GM12865 (cell line): ENCODE measurements at places on chromosomes 12 and 14.

GRCh38 chr14:102821252-102821651 lies 44.0 kb downstream of the TRAF3 start:
- peak; percentile 65 for DNase-seq

GRCh38 chr14:22801716-22802115 lies 13.5 kb downstream of the SLC7A7 start:
- no peak for DNase-seq

GRCh38 chr14:36194663-36195062 lies 18.1 kb upstream of the PTCSC3 start:
- no peak for DNase-seq

DNA sequence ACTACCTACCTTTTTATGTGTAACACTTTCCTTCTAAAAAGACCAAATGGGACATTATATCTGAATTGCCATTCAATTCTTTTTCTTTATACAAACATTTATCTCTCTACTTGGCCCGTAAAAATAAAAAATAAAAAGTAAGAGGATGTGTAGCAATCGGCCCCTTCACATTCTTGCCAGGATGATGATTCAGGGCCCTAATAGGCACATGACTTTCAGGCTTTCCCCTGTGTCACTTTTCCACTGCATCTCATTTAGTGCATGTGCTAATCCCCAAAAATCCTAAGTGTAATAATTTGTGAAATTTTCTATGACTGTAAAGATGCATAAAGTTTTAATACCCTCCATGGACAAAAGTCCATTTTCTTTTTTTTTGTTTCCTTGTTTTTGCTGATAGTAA lies 23.0 kb upstream of the ATP2B1 start:
- DNase-seq, result no peak

DNA sequence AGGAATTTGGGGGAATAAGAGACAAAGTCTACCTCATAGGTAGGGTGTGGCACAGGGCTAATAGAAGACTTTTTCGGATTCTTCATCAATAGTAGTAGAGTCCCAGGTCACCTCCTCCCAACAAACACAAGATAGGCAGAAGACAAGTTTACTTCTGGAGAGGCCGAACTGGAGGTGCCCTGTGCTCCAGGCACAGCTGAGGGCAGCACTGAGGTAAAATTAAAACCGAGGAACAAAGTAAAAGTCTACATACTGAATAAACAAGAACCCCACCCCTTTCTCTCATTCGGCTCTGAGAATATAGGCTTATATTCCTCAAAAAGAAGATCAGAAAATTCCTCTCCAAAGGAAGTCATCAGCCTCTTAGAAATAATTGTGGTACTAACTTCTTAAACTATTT lies 161.5 kb downstream of the SEC23A start:
- DNase-seq, result peak; percentile 2

- no peak for DNase-seq
Measured at GRCh38 chr12:53493610-53494391, 5.5 kb downstream of the MAP3K12 start.

DNA sequence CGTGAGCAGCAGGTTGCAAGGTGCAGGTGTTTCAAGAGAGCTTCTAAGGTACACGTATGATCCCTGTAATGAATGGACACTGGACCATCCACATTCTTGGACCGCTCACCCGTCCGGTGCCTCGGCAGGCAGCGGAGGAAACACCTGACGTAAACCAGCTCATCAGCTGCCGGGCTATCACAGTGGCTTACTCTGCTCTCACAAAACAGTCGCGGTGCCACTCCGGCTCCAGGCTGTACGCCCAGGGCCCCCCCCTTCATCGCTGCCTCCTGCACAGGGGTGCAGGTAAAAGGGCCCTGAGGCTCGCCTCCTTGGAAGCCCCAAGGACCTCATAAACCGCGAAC lies 436 bp downstream of the VPS33A start:
- DNase-seq, result peak; percentile 53

- no peak for DNase-seq
Measured at GRCh38 chr12:105548626-105549025, 218.1 kb downstream of the C12orf75 start.

- DNase-seq, result peak; percentile 37
Measured at GRCh38 chr14:96078625-96079016, 39.5 kb downstream of the C14orf132 start.

- DNase-seq, result peak; percentile 82
Measured at GRCh38 chr14:69726761-69727511, 40.0 kb upstream of the SRSF5 start.

DNA sequence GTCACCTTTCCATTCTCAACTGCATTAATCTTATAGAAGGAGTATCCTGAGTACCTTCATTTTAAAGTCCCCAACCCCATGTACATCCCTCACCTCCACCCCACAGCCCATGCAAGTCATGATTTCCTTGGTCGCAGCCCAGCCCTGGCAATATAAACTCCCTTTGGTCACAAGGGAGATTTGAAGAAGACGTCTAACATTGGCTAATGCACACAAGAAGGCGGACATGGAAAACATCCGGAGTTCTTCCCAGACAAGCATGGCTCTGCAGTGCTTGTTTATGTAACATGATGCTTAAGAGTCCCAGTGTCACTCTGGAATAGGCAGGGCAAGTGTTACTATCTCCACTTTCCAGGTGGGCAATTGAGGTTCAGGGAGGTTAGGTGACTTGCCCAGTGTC lies 277.6 kb downstream of the DPF3 start:
- DNase-seq, result no peak

DNA sequence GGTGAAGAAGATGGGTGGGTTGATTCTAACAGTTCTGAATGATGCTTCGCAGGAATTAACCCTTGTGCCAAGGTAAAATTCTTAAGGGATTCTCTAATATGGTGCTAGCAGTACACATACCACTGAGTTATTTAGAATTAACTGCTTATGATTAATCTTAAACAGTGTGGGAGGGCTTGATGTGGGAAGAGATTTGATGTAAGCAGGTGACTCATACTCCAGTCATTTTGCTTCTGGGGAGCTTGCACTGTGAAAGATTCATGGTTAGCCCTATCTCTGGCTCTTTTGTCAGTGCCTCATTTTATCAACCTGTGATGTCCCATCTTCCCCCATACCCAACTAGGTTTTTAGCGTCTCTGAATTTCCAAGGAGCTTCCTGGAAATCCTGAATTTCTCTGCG lies 83.8 kb downstream of the NRXN3 start:
- no peak for DNase-seq

GRCh38 chr12:78880078-78880477 lies 15.5 kb downstream of the SYT1 start:
- no peak for DNase-seq

DNA sequence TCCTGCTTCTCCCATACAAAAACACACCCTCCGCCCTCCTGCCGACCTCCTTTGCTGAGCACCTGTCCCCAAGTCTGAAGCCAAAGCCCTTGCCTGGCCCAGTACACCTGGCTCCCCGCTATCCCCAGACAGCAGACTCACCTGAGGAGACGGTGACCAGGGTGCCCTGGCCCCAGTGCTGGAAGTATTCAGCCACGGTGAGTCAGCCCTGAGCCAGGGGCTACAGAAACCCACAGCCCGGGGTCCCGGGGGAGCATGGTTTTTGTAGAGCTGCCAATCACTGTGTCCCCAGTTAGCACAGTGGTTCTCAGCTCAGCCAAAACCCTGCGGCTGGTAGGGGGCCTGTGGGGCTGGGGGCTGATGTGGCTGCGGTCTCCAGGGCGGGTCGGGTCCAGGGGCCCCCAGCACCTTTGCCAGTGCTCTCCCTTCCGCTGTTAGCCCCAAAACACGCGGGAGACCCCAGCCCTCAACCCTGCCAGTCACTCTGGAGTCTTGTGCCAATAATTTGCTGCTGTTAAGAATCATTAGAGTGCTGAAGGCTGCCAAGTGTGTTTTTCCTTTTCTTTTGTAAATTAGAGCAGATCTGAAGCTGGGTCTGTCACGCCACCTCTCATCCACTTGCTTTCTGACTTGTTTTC lies 339.0 kb downstream of the TMEM121 start:
- no peak for DNase-seq

DNA sequence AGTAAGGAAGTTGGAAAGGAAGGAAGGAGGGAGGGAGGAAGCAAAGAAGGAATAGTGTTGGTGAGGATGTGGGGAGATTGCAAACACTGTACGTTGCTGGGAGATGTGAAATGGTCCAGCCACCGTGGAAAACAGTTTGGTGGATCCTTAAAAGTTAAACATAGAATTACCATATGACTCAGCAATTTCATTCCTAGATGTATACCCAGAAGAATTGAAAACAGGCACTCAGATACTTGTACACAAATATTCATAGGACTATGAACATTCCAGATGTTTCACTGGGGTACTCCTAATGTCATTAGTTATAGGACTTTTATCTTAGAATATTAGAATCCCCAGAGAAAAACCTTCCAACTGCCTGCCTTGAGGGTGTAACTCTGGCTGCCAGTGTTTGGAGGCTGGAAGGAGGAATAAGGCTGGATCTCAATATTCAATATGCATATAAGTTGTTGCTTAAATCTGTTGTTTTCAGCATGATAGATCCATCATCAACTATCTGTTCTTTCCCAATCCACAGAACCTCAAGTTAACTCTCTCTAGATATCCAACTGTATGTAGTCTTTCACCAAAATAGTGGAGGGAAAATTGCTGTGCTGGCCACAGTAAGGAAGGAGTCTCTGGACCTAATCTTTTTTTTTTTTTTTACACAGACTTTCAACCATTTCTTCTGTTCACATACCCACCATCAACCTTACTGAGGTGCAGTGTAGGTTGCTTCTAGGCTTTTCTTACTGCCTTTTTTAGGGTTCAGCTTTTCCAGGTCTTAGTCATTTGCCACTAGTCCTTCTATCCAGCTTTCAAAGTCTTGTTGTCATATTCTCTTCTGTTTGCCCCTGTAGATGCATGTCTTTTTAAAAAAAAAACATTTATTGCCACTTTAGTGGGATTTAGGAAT lies 94.5 kb downstream of the DNAI7 start:
- DNase-seq, result no peak

GRCh38 chr12:101714877-101715444 lies 17.5 kb downstream of the CHPT1 start:
- no peak for DNase-seq

DNA sequence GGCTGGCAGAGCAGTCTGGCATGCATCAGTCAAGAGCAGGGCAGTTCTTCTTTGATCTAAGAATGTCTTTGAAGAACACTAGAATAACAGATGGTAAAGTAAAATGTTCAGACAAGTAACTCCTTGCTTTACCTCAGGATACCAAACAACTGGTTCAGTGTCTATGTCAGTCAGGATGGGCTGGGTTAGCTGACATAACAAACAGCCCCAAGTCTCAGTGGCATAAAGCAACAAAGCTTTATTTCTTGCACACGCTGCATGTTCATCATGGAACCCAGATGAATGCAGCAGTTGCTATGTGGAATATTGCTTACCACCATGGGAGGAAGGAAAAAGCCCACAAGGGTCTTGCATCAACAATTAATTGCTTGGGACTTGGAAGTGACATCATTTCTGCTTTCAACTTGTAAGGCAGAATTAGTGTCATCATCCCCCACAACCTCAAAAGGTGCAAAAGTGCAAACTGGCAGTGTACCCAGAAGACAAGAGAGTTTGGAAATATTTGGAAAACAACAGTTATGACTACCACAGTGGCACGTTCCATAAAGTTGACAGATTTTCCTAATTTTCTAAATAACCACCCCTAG lies 21.2 kb downstream of the GPRC5D start:
- DNase-seq, result no peak

DNA sequence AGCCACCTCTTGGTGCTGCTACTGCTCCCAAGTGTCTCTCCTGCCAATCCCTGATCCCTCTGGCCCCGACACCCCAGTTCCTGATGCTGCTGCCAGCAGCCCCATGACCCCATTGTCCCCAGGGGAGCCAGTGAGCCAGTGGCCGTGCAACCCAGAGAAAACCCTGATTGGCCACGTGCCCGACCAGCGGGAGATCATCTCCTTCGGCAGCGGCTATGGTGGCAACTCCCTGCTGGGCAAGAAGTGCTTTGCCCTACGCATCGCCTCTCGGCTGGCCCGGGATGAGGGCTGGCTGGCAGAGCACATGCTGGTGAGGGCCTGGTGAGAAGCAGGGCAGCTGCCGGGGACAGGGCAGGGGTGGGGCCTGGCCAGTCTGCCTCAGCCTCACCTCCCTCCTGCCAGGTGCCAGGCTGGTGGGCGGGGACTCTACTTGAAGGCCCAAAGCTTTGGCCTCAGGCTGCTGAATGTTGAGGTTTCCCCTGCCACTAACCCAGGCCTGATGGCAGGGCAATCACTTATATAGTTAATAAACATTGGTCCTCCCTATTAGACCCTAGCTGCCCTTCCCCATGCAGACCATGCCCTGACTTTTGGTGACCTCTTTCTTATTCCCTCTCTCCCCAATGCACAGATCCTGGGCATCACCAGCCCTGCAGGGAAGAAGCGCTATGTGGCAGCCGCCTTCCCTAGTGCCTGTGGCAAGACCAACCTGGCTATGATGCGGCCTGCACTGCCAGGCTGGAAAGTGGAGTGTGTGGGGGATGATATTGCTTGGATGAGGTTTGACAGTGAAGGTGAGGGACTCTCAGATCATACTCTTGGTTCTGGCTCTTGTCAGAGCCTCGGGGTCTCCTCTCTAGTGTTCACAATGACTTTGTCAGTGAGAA lies 5.1 kb downstream of the PCK2 start:
- no peak for DNase-seq

DNA sequence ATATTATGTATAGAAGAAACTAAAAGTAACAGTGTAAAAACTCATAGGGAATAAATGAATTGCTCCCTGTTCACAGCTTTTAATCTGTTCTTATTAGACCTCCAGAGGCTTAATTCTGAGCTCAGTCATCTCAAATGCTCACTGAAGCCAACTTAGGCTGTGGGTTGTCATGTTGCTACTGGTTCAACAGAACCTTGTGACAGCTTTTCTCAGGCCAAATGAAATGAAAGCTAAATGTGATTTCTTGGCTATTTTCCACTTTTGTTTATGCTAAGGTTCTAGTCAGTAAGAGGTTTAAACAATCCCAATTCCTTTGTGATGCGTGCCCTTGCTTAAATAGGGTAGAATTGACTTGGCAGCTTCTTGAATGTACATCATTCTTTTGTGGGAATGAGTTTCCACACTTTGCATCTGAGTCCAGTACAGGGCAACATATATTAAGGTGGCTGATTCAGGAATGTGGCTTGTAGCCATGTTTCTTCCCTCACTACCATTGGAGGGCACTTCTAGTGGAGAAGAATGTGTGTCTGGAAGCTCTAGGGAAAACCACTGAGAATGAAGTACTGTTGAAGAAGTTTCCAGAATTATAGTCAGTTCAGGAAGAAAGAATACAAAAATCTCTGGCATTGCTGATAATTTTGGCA lies 156.4 kb downstream of the NEDD1 start:
- DNase-seq, result no peak
